T-helper 1 cell (primary cell): ENCODE measurements at places on chromosomes 12 and 14.

- DNase-seq, result no peak
These were observed 4.0 kb downstream of the CHURC1 start for GRCh38 chr14:64918216-64918615.

DNA sequence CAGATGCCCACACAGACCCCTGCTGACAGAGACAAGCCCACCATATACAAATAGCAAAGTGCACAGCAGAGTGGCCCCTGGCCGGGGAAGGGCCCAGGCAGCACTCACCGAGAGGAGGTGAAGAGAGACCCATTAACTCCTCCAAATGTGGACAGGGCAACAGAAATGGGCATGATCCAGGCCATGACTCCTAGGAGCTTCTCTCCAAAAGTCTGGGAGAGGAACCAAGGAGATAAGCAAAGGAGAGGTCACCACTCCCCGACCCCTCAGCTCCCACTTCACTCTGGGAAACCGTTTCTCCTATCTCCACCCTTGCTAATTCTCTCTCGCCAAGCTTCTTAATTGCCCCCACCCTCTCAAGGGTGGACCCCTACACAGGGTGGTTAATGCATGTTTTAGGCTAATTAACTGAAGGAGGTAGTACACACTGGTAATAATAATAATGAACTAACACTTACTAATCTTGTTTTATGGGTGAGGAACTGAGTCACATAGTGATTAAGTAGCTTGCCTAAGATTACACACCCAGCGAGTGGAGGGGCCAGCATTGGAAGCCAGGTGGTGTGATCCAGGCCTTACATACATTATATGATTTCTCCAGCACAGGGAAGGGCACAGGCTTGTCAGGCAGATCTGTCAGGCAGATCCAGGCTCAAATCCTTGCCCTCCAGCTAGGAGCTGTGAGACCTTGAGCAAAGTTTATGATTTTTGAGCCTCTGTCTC, 18.9 kb upstream of the CEBPE start:
- DNase-seq, result no peak

DNA sequence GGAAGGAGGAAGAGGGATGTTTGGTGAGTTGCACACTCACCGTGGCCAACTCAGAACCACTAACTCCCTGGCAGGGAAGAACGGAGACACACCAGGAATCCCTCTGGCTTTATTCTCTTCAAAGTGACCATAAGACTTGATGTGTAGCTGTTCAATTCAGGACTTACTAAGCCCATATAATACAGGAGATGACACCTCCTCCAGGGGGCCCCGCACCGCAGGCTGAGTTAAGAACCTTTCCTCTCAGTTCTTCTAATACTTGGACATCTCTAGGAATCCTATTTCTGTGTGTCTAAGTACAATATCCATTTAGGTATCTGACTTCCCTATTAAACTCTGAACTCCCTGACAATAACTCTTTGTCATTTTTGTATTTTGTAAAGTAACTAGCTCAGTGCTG, 49.5 kb downstream of the DCAF4 start:
- DNase-seq, result no peak

GRCh38 chr12:43914923-43915468, 79.1 kb downstream of the TMEM117 start:
- DNase-seq, result no peak

GRCh38 chr12:128840862-128841468, 12.3 kb upstream of the GLT1D1 start:
- DNase-seq, result no peak

DNA sequence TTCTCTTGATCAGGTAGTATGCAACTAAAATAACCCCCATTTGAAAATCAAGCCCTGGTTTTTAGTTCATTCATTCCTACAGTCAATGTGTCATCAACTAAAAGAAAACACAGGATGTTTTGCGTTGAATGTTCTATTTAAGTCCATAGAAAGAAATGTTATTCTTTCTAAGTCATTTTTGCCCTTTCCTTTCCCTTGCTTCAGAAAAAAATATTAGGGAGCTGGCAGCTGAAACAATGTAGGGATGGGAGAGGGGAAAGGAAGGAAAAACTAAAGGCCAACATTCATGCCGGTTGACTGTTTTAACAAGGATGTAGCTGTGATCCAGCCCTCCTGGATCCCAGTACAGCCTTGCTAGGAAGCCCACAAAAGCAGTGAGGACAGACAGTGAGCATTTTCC, 155.1 kb downstream of the BTG1 start:
- no peak for DNase-seq

DNA sequence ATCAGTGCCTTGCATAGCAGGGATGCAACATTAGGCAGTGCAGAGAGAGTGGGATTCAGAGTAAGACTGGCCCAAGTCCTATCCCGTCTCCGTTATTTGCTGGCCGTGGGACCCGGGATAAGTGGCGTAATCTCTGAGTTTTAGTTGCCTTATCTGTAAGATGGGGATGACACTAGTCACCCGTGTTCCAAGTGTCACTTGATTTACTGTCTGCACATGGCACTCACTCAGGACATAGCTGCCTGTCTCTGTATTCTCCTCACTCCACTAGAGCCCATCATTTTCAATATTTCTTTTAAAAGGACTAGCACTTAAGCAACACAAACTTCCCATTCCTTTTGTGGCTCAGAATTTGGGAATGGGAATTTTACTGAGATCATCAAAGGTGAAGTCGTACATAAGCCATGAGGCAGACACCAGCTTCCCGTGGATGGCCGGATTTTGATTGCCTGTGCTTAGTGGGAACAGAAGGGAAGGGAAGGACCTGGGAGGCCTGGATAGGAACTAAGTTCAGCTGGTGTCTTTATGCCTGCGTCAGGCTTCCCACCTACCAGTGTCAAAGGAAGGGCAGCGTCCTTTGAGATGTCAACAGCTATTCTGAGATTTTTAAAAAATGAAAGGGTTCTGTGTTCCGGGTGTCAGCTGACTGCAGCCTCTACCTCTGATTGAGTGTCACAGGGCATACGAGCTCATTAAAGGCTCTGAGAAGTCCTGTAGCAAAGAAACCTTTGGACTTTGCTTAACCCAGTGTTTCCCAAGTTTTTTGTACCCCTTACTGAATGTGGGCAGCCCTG, 361.4 kb downstream of the CACNA1C start:
- no peak for DNase-seq

DNA sequence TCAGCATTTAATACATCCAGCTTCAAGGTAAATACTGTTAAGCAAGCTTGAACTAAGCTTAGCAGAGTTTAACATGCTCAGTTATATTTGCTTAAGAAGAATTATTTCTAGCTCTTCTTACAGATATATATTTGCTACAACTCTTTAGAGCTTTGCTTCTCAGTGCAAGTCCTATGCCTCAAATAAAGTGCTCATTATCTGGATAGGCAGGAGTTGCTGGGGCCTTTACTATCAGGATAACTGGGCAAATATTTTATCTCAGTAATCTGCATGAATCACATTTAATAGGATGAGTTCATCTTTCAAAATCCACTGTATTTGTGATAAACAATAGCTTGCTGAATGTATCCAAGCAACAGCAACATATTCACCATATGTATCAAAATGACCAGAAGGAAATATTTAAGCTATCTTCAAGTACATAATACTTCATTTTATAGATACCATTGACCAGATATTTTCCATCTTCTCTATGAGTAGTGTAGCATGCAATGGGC, 187.6 kb downstream of the NOVA1 start:
- no peak for DNase-seq

- DNase-seq, result no peak
These were observed 352.7 kb downstream of the KCNH5 start for GRCh38 chr14:62692490-62693106.

DNA sequence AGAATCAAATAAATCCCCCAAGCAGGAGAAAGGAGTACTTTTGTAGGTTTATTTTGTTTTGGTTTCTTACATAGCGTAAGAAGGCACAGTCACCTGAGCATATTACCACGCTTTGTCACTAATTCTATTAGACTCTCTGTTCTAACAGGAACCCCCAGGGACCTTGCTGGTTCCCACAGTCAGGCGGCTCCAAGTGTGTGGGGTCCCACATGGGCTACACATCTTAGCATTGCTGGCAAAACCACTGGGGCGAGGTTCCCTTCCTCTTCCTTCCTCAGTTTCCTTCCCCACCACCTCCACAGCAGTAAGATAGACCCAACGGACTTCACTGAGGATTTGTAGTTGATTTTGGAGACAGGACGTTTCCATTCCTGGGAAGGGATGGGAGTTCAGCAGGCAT, 49.1 kb downstream of the TMEM132C start:
- no peak for DNase-seq
